ENCODE measurements at places on chromosomes 2 and 18.

DNA sequence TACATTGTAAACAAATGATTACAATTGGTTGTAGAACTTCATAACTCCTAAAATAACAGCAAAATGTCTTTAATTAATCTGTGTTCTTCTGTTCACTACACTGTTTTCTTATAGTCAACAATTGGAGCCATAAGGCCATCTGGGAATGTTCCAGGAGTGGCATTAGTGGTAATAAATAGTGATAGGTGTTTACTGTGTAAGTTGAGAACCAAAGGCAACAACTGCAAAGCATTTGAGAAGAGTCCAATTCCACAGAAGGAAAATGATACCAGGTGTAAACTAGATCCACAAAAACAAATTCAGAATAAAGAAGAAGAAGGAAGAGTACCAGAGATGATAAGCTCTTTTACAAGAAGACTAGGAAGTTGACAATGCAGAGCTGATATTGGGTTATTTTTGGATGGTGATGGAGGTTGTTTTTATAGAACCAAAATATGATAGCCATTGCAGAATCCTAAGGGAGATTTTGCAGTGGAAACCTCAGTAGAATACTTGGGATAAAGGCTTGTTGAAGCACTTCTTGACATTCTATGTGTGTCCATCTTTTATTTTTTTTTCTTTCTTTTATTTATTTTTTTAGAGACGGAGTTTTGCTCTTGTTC, 52.9 kb downstream of the ANTXR1 start:
- no peak for ATAC-seq

GRCh38 chr2:110805894-110806452, 73.6 kb downstream of the ACOXL start:
- no peak for ATAC-seq

DNA sequence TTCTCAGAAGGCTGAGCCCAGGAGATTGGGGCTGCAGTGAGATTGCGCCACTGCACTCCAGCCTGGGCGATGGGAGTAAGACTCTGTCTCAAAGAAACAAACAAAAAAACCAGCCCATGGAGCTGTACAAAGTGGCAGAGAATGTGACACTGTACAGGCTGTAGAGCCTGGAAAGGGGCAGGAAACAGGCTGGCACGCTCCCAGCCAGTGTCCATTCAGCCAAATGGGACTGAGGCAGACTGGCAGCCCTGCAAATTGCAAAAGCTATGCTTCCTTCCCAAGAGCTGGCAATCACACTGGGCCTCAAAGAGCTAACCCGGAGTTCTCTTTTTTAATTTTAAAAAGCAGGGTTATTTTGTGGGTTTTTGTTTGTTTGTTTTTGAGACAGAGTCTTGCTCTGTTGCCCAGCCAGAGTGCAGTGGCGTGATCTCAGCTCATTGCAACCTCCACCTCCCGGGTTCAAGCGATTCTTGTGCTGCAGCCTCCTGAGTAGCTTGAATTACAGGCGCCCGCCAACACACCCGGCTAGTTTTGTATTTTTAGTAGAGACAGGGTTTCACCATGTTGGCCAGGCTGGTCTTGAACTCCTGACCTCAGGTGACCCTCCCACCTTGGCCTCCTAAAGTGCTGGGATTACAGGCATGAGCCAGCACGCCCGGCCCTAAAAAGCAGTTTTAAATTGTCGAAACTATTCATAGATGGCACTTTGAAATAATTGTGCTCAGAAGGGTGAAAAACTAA, 42.8 kb downstream of the SCRN3 start:
- no peak for ATAC-seq

DNA sequence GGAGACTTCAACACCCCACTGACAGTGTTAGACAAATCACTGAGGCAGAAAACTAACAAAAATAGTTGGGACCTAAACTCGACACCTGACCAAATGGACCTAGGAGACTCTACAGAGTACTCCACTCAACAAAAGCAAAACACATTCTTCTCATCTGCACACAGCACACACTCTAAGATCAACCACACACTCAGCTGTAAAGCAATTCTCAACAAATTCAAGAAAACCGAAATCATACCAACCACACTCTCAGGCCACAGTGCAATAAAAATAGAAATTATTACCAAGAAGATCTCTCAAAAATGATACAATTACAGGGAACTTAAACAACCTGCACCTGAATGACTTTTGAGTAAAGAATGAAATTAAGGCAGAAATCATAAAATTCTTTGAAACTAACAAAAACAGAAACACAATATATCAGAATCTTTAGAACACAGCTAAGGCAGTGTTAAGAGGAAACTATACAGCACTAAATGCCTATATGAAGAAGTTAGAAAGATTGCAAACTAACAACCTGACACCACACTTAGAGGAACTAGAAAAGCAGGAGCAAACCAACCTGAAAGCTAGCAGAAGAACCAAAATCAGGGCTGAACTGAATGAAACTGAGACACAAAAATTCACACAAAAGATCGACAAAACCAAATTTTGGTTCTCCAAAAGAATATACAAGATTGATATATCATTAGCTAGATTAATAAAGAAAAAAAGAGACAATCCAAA, 46.3 kb downstream of the RTTN start:
- ATAC-seq, result no peak

GRCh38 chr18:35059280-35059927, 18.2 kb downstream of the MAPRE2 start:
- ATAC-seq, result no peak

Measured in SK-N-SH treated with all-trans-retinoic acid at 6 μM for 48 hours (cell line).